ENCODE measurements at places on chromosomes 3 and 15.

DNA sequence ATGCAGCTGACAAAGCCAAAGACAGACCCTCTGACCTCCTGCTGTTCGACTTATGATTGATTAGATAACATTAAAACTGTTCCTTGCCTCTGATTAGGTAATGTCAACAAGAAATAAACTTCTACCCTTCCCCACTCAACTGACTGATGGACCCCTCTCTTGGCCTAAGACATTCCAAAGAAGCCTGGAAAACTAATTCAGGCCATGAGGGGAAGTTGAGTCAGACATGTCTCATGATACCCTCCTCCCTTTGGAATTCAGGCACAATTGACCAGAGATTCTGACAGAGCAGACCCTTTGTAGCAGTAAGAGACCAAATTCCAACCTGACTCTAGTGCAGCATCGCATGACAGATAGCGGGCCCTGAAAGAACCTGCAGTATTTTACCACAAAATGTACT, 354.5 kb downstream of the OCA2 start:
- H3K36me3 ChIP-seq = no peaks in the 10 kb centered on the region
- H3K27me3 ChIP-seq = no peaks in the 10 kb centered on the region

DNA sequence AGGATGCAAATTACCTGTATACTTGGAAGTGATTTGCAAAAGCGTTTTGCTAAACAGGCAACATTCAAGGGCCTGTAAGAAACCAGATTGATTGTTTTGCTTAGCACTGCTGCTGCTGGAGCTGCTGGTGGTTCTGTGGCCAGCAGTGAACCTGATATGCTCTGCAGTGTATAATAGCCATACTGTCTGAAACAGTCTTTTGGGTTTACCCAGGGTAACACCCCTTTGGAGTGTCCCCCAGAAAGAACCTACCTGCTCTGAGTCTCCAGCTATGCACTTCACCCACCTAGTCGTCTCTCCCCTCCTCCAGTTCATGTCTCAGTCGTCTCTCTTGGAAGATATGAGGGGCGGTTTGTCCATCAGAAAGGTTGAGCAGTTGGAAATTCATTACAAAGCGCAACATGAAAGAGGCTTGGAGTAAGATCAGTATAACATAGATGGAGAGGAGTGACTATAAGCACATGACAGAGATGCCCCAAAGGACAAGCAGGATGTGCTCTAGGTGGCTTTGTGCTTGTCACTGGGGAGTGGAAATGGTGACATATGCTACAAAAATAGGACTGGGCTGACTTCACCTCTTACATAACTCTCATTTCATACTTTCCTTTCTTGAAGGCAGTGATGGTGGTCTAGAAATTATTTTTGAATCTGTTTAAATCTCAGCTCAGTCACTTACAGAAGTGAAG, 3.8 kb downstream of the MKRN2 start:
- peaks cover 7% of the 10 kb centered on the region for H3K36me3 ChIP-seq
- no peaks in the 10 kb centered on the region for H3K27me3 ChIP-seq
- H3K27ac ChIP-seq = no peak overlapping the region
- peaks cover 22% of the 10 kb centered on the region for H3K4me1 ChIP-seq
- H3K4me3 ChIP-seq = no peak overlapping the region
- DNase-seq = no peak

DNA sequence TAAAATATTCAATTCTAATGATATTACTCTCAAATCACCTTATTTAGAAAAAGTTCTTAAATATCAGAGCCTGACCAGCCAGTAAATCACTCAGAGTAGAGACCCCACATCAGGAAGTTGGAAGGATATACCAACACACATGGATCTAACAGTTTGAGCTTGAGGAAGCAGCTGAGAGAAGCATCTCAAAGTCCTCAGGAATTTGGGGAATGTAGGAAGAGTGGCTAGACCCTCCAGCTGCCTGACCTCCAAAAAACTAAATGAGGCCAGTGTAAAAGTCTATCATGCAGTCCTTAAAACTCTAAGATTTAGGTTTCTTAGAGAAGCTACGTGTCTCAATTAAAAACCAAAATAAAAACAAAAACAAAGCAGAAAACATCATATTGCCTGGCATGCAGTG, 55.4 kb downstream of the SETD2 start:
- H3K27ac ChIP-seq = no peak overlapping the region
- no peak for DNase-seq
- H3K4me3 ChIP-seq = no peak overlapping the region
- no peaks in the 10 kb centered on the region for H3K27me3 ChIP-seq
- no peaks in the 10 kb centered on the region for H3K4me1 ChIP-seq

DNA sequence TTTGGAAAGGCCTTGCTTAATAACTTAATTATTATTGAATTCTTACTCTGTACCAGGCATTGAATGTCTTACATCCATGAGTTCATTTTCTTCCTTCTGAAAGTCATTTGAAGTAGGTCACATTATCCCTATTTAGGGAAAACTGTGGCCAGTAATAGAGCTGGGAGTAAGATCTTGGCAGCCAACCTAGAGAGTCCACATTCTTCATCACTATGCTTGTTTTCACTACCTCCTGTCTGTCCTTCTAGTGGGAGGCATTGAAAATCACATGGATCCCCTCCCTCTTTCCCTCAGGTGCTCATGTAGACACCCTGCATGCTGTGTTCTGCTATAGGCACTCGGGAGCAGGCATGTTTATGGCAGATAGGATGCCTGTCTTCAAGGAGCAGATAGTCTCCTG, 154.9 kb downstream of the EBLN2 start:
- H3K27ac ChIP-seq = no peak overlapping the region
- H3K27me3 ChIP-seq = no peaks in the 10 kb centered on the region
- no peak overlapping the region for H3K4me3 ChIP-seq
- no peak for DNase-seq

DNA sequence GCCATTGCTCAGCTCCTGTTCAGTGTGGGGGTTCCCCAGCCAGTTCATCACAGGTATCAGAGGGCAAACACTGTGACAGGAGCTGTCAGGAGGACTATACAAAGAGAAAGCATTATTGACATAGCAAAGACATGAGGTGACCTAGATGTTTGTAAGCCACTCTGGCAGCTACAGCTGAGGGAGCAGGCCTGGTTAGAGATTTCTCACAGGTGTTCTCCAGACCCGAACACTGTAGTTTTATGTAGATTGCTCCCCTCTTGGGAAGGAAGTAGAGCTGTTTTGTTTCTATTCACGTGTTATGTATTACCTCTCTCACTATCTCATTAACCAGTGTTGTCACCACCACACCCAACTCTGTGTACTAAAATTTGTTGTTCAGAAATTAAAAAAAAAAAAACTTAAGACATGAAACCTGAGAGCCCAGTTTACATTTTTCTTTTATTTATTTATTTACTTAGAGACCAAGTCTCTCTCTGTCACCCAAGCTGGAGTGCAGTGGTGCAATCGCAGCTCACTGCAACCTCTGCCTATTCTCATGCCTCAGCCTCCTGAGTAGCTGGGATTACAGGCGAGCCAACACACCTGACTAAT, 123.7 kb downstream of the RBPMS2 start:
- no peaks in the 10 kb centered on the region for H3K4me1 ChIP-seq
- H3K27ac ChIP-seq = no peak overlapping the region
- DNase-seq = no peak
- no peak overlapping the region for H3K4me3 ChIP-seq

- no peak overlapping the region for H3K4me3 ChIP-seq
- no peaks in the 10 kb centered on the region for H3K27me3 ChIP-seq
- peaks cover 33% of the 10 kb centered on the region for H3K4me1 ChIP-seq
- no peaks in the 10 kb centered on the region for H3K36me3 ChIP-seq
- H3K27ac ChIP-seq = peak overlapping the region; percentile 9
- no peak for DNase-seq
Observed at GRCh38 chr3:27591312-27592210, 107.4 kb upstream of the SLC4A7 start.

- no peak for DNase-seq
- no peaks in the 10 kb centered on the region for H3K36me3 ChIP-seq
- no peak overlapping the region for H3K4me3 ChIP-seq
- H3K27ac ChIP-seq = no peak overlapping the region
- H3K4me1 ChIP-seq = no peaks in the 10 kb centered on the region
Observed at GRCh38 chr15:100454148-100454547, 74.6 kb downstream of the CERS3 start.

GRCh38 chr3:111882799-111883198, 23.7 kb downstream of the PHLDB2 start:
- no peaks in the 10 kb centered on the region for H3K4me1 ChIP-seq
- H3K27ac ChIP-seq = no peak overlapping the region
- H3K36me3 ChIP-seq = peaks cover 32% of the 10 kb centered on the region
- no peak for DNase-seq
- no peak overlapping the region for H3K4me3 ChIP-seq
- H3K27me3 ChIP-seq = no peaks in the 10 kb centered on the region

DNA sequence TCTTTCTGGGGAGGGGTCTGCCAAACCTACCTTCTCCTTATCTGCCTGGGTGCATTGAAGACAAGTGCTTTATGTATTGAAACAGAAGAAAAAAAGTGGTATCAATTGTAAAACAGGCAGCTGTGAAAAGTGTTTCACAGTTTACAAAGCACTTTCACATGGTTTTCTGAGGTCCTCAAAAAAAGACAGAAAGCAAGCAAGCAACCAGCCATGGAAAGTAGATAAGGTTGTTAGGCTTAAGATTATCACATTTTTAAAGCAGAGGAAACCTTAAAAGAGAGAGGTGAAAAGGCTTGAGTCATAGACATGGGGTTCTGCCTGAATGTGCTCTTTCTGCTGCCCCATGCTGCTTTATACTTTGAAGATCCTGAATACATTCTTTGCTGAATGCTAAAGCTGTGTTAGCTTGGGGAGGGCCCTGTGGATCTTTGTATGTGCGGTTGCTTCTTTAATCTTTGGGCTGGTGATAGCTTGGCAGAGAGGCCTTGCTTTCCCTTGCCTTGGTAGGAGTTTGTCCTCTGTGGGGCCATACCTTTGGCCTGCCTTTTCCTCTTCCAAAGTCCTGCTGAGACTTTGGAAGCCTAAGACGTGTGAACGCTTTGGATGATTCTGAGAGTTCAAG, 2.6 kb downstream of the SMAD3 start:
- no peaks in the 10 kb centered on the region for H3K36me3 ChIP-seq
- DNase-seq = no peak
- peak overlapping the region; percentile 40 for H3K27ac ChIP-seq

DNA sequence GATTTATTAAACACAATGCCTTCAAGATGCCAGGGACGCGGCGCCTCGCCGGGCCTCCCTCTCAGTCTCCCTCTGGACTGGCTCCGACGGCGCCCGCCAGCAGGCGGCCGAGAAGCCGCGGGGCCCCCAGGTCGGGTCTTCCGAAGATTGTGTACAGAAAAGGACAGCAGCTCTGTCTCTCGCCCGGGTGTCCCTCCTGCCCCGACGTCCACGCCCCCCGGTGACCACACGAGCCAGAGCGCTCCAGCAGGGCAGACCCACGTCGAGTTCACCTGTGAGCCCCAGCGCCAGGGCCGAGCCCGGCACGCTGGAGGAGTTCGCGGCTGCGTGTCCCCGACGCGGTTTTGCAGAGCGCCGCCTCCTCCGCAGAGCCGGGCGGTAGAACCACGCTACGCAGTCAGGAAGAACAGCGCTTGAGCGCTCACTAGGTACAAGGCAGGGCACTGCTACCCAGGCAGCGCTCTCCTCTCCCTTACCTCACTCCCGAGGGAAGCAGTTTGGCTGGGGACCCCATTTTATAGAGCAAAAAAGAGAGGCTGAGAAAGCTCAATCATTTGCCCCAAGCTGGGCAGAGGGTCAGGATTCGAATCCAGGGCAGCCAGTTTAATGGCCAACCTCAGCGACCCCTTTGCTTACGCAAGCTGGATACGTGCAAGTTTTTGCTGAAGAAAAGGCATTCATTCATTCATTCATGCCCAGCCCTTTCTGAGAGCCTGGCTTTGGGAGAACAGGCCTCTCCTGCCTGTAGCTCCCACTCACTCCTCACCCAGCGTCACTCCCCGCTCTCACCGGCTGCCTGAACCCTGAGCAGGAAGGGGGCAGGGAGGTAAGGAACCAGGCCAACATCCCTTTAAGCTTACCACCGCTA, 3.0 kb upstream of the TLE3 start:
- H3K36me3 ChIP-seq = no peaks in the 10 kb centered on the region
- H3K4me3 ChIP-seq = peak overlapping the region; percentile 10
- no peaks in the 10 kb centered on the region for H3K27me3 ChIP-seq
- peaks cover 14% of the 10 kb centered on the region for H3K4me1 ChIP-seq

DNA sequence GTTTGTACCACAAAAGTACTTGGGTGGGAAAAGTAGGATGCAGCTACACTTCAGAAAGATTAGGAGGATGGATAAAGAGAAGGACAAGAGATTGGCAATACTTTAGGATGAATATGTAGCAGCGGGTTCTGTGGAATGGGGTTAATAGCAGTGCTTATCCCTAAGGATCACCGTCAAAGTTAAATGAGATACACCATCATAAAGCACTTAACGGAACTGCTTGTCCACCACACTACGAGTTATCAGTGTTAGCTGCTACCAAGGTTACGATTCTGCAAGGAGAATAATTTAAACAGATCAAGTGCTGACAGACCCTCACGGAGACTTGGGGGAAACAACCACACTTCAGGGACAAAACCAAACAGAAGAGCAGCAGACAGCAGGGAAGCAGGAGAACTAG, 963 bp downstream of the SHQ1 start:
- DNase-seq = no peak
- H3K27ac ChIP-seq = peak overlapping the region; percentile 81
- H3K36me3 ChIP-seq = peaks cover 7% of the 10 kb centered on the region
- H3K4me1 ChIP-seq = peaks cover 33% of the 10 kb centered on the region
- peak overlapping the region; percentile 94 for H3K4me3 ChIP-seq

GRCh38 chr3:32619395-32619794, 48.7 kb upstream of the DYNC1LI1 start:
- no peaks in the 10 kb centered on the region for H3K36me3 ChIP-seq
- H3K4me1 ChIP-seq = no peaks in the 10 kb centered on the region
- no peak overlapping the region for H3K27ac ChIP-seq

- H3K27ac ChIP-seq = no peak overlapping the region
- no peaks in the 10 kb centered on the region for H3K4me1 ChIP-seq
- DNase-seq = no peak
- H3K36me3 ChIP-seq = no peaks in the 10 kb centered on the region
Observed at GRCh38 chr3:156630081-156630772, 44.2 kb upstream of the TIPARP start.

- H3K4me1 ChIP-seq = peaks cover 17% of the 10 kb centered on the region
- H3K36me3 ChIP-seq = no peaks in the 10 kb centered on the region
- no peaks in the 10 kb centered on the region for H3K27me3 ChIP-seq
- DNase-seq = no peak
- H3K27ac ChIP-seq = peak overlapping the region; percentile 57
- H3K4me3 ChIP-seq = no peak overlapping the region
Observed at GRCh38 chr15:31212326-31213080, 111.0 kb upstream of the TRPM1 start.

DNA sequence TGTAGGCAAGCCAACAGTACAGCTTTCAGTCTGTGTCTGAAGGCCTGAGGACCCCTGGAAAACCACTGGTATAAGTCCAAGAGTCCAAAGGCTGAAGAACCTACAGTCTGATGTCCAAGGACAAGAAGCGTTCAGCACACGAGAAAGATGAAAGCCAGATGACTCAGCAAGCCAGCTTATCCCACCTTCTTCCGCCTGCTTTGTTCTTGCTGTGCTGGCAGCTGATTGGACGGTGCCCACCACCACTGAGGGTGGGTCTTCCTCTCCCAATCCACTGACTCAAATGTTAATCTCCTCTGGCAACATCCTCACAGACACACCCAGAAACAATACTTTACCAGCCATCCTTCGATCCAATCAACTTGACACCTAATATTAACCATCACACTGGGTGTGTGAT, 59.0 kb upstream of the PDZRN3 start:
- H3K27ac ChIP-seq = no peak overlapping the region
- no peaks in the 10 kb centered on the region for H3K4me1 ChIP-seq
- H3K36me3 ChIP-seq = no peaks in the 10 kb centered on the region
- DNase-seq = no peak
- H3K4me3 ChIP-seq = no peak overlapping the region
- no peaks in the 10 kb centered on the region for H3K27me3 ChIP-seq

All from tibial nerve (tissue), 4 donors.